ENCODE measurements at places on chromosomes 11 and 22. TPM values are rescaled to one million over a fixed set of nuclear protein-coding genes. Genes with fewer than 3 reads are reported as not detected.

The OR52B2 gene
- not detected for total RNA-seq

The DGCR6 gene
- total RNA-seq: 14.5 TPM

The ANGPTL5 gene
- not detected for total RNA-seq

The SAAL1 gene
- 5.1 TPM for total RNA-seq

The TST gene
- total RNA-seq: 42.2 TPM

The OR8D4 gene
- total RNA-seq: not detected

The FOLH1 gene
- not detected for total RNA-seq

The OR56A1 gene
- not detected for total RNA-seq

The BDNF gene
- total RNA-seq: 0.09 TPM

The GLYATL2 gene
- total RNA-seq: not detected

The RAC2 gene
- total RNA-seq: 3.7 TPM

The OR9G4 gene
- total RNA-seq: not detected

The SNX32 gene
- not detected for total RNA-seq

The CKAP5 gene
- 89.6 TPM for total RNA-seq

The TREH gene
- not detected for total RNA-seq

The SMIM35 gene
- not detected for total RNA-seq

The RTN4RL2 gene
- 0.76 TPM for total RNA-seq

The GAL3ST3 gene
- not detected for total RNA-seq

The TPH1 gene
- 0.07 TPM for total RNA-seq

The P4HA3 gene
- not detected for total RNA-seq

The SLC22A9 gene
- total RNA-seq: not detected

The BRSK2 gene
- 0.81 TPM for total RNA-seq

The RAG2 gene
- not detected for total RNA-seq

The CNTN5 gene
- total RNA-seq: not detected

The UPB1 gene
- total RNA-seq: 0.24 TPM

The RAB36 gene
- total RNA-seq: 0.55 TPM

The GGTLC3 gene
- not detected for total RNA-seq

The OR51E2 gene
- 0.24 TPM for total RNA-seq

The OR51B5 gene
- total RNA-seq: not detected

The SLC35F2 gene
- total RNA-seq: 2.1 TPM

The DCHS1 gene
- 2.7 TPM for total RNA-seq

The HTR3B gene
- total RNA-seq: not detected

The IGLL1 gene
- not detected for total RNA-seq

The MOV10L1 gene
- total RNA-seq: not detected

The MUC5AC gene
- total RNA-seq: not detected

The UCP3 gene
- 580 TPM for total RNA-seq

The FIBIN gene
- 23.6 TPM for total RNA-seq

The B4GALNT4 gene
- total RNA-seq: not detected

The POU2AF1 gene
- total RNA-seq: 0.78 TPM

All from gastrocnemius medialis (tissue), 4 donors.